ENCODE measurements at places on chromosomes 7 and 10. TPM values are rescaled to one million over a fixed set of nuclear protein-coding genes. Genes with fewer than 3 reads are reported as not detected.

Gene VTI1A
- 22.1 TPM for total RNA-seq

Gene UNCX
- total RNA-seq = not detected

Gene PTF1A
- total RNA-seq = not detected

DNA sequence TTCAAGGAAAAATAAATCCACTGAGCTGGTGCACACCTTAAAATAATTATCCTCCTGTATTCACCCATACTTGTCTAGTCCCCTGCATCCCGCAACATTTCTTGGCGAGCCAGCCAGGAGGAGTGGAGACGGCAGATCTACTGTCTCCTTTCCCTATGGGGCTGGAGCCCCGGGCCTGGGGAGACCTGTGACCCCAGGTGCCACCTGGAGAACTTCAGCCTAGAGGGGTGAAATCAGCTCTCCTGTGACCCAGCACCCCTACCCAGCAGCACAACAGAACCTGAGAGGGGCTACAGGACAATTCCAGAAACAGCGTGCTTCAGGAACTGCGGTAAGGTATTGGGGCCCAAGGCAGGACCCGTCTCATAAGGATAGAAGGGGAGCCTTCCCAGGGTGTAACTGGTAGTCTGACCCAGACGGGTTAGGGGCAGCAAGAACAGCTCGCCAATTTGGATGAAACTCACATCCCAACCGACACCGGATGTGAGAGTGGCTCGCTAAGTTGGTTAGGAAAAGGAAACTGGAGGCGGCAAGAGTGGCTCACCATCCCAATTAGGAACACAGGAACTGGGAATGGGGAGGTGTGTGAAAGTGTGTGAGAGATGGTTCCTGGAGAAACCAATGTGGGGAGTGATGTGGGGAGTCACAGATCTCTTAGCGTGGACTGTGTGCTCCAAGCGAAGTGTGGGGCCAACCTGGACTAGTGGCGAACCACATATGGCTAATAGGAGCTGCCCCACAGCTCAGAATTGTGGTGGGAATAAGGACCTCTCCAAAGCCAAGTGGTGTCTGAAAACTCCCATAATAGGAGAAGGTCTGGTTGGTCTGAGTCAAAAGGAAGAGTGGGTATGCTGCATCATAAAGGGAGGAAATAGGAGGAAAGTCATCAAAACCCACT is 15.1 kb upstream of the DENND2A start:
- DNase-seq = no peak

DNA sequence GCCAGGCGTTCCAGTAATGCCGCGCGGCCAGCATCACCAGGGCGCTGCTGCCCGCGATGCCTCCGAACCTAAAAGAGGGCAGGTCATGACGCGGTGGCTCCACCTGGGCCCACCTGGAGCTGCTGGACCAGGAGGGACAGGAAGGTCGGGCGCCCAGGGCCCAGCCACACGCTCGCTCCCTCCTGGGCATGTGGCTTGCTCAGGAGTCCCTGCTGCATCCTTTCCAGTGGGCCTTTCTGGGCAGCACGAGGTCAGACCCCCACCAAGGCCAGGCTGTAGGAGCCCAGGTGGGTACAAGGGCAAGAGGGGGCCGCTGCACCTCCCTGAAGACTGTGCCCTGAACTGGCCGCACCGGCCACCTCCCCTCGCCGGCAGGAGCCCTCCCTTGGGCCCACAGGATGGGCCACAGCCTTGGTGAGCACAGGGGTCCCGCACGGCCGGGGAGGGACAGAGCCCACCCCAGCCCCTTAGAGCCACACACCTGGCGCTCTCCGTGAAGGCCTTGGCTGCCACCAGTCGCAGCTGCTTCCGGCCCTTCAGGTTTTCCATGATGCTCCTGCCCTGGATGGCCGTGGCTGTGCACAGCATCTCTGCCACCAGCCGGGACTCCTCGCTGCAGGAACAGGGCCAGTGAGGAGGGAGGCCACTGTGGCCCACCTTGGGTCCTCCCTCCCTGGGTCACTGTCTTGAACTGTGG is 43.2 kb downstream of the CFAP46 start:
- DNase-seq = no peak

DNA sequence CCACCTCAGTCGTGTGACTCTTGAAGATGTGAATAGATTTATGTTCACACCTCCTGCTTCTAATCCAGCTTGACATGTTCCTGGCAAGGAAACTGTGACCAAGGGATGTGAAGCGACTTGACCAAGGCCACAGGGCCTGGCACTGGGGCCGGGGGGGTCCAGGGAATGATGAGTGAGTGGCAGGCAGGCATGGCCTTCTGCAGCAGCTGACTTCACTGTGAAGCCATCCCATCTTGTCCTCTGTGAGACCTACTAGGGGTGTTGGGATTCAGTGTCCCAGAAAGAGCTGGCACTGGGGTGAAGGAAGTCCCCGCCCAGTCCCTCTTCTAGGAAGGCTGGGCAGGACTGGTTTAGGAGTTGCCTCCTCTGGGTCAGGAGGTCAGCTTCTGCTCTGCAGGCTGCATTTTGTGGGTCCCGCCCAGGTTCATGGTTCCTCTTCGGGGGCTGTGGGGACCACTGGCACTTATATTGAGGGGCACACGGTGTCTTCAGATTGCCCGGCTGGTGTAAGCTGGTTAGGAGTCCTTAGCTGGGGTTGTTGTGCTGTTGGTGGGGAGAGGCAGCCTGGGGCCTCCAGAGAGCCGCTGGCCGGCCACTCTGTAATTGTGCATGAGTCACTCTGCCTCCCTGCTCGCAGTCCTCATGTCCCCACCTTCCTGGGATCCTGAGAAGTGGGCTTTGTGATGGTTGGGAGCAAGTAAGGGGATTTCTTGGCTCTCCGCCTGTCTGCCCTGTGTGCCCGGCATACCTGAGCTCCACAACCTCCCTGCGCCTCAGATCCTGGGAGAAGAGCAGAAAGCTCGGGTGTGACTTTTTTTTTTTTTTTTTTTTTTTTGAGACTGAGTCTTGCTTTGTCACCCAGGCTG is 11.0 kb downstream of the ZMIZ1 start:
- no peak for DNase-seq

GRCh38 chr10:28554009-28554408 is 21.1 kb downstream of the WAC start:
- DNase-seq = no peak
